ENCODE measurements at places on chromosomes 3 and 15.

GRCh38 chr15:46654993-46655392, 1020.2 kb downstream of the SQOR start:
- no peak for DNase-seq

DNA sequence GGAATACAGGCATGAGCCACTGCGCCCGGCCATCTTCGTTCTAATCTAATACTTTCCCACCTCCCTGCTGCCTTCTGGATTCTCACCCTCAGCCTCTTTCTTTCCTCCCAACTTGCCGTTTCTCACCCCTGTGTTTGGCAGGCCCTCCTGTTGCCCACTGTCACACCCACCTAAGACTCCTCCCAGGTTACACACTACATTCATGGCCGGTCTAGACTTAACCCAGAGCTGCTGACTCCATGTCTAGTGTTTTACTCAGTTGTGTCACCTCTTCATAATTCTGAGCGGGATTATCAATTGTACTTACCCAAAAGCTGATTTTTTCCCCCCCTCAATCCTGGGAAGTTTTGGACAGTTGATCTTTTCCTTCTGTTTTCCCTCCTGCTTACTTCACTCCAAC, 223.8 kb downstream of the FEZF2 start:
- DNase-seq = no peak

GRCh38 chr15:49370782-49371181, 52.3 kb upstream of the FGF7 start:
- peak; percentile 8 for DNase-seq

- DNase-seq = peak; percentile 5
These were observed 145.8 kb upstream of the THRB start for GRCh38 chr3:24640330-24640877.

DNA sequence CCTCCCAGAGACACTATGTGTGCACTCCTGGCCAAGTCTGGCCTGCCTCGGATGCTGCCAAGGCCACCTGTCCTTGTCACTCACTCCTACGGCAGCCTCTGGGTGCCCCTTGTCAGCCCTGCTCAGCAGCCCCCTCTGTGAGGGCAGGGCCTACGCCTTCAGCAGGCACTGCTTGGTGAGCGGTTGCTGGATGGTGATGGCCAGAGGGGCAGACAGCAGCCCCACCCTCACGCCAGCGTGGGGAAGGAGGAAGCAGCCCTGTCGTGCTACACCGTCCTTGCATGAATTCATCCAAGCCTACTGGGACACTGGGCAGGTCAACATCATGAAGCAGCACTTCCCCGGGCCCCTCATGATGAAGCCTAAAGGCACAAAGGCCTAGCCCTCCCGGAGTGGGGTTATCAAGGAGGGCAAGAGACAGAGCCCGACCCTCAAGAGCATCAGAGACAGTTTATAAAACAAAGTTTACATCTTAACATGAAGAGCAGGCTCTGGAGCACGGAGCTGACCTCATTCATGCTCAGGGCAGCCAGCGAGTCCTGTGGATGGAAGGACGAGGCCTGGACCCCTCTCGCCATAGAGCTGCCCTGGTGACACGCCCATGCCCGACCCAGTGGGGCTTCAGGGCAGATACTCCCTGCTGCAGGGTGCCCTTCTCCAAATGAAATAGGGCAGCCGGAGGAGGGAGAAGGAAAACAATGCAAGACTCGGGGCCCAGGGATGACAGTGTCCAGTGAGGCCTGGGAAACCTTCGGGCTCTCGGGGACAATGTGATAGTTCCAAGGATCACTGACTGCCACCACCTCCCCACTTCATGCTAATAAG, 25.3 kb downstream of the CHDH start:
- no peak for DNase-seq

DNA sequence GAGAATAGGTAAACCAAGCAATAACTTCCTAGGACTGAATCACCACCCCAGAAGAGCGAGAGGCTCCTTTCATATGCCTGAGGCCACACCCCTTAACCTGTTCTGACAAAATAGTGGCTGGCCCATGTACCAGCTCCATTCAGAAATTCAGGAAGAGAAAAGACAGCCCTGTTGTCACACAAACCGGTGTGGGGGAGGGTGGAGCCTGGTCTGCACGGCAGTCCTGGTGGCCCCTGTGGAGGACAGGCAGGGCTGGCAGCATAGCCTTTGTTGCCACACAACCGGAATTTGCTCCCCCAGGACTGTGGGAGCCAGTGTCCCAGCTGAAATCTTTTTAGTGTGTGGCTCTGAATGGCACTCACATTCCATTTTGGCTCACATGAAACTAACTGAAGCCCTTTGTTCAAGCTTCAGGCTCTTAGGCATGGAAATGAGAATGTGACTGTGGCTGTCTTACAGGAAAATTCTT, 23.8 kb downstream of the RLBP1 start:
- DNase-seq = no peak

DNA sequence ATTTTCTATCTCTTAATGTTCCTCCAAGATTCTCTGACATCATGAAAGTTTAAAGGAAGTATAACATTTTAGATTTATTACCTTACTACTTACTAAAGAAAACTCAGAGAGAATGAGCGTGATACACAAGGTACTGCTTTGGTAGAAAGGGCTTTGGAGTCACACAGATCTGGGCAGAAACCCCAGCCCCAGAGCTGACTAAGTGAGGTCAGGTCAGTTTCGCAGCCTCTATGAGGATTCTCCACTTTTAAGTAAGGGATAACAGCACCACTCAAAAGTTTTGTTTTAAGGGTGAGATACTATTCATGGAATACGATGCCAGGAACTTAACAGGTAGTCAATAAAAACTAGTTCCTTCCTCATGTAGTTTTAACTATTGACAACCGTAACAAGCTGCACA, 76.1 kb downstream of the CLDN11 start:
- DNase-seq = peak; percentile 68

GRCh38 chr3:21328711-21329390, 422.2 kb downstream of the ZNF385D start:
- DNase-seq = no peak

- DNase-seq = no peak
These were observed 55.8 kb downstream of the TBL1XR1 start for GRCh38 chr3:177141471-177141870.

DNA sequence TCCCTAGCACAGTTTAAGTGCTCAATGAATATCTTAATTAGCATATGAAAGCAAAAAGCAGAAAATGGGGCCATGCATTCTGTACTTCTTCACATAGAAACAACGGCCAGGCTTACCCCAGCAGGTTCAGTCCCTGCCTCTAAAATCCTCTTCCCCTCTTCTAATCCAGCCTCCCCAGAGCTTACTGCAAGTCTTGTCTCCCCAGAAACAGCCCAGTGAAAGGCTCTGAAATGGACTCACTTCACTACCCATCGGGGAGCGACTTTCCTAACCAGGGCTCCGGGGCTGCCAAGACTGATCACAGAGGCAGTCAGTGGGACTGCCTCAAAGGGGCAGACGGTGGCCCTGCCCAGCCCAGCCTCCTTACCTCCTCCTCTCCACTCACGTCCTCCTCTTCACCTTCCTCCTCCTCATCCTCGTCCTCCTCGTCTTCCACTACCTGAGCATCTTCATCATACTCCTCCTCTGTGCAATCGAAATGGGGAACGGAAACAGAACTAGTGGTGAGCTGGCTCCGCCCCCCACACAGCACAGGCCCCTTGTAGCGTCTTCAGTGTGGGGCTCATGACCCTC, 38.0 kb downstream of the ANP32A start:
- DNase-seq = no peak

DNA sequence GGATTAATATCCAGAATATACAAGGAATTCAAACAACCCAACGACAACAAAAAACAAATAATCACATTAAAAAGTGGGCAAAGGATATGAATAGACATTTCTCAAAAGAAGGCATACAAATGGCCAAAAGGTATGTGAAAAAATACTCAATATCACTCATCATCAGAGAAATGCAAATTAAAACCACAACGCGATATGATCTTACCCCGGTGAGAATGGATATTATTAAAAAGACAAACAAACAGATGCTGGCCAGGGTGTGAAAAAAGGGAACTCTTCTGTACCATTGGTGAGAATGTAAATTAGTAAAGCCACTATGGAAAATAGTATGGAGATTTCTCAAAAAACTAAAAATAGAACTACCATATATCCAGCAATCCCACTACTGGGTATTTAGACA, 43.5 kb upstream of the MEF2A start:
- DNase-seq = no peak

Data from skeletal muscle cell (primary cell).